ENCODE measurements at places on chromosomes 12 and 14.

DNA sequence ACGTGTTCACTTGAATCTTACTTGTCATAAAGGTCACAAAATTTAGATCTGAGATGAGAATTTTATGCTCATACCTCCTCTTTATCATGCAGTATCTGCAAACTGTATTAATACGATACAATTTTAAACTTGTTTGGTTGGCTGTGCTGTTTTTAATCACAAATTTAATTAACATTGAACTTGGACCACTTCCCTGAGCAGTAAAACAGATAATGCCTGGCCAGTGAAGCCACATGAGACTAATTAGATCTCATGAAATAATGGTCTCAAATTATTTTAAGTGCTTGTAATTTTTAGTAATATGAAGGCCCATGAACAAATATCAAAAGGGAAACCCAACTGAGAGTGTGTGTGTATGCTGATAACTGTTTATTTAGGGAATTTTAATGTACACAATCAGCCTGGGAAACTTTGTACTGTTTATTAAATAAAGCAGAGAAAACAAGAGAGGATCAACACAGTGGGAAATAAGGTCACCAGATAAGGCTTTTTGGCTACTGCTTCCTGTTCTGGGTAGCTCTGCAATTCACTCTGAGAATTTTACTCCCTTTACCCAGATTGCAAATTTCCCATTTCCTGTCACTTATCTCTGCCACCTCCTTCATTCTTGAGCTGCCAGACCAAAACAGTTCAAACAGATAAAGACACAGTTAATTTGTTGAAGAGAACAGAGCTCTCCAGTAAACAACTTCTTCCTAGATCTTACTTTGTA lies 61.6 kb upstream of the GNPNAT1 start:
- no peak for DNase-seq

DNA sequence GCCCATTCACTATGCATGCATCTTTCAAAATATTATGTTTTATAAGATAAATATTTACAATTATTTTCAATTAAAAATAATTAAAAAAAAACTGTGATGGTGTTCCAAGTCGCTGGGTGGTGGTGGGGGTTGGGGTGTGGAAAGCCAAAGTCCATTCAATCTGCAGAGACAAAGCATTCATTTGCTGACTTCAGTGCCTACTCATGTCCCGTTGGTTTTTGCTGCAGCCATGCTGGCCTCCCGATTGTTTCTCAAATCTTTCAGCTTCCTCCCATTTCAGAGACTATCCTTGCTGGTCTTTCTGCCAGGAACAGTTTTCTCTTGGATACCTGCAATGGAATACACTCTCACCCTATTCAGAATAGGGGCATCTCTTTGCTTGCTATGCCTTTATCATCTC lies 331.5 kb upstream of the NOVA1 start:
- DNase-seq = no peak

- DNase-seq = no peak
Measured at GRCh38 chr14:71466946-71467345, 465.3 kb upstream of the RGS6 start.

GRCh38 chr12:11171969-11172675 lies 1.1 kb downstream of the SMIM10L1 start:
- DNase-seq = peak; percentile 14
